ENCODE measurements at places on chromosomes 7 and 10.

GRCh38 chr10:118939211-118940007, 90.1 kb upstream of the NANOS1 start:
- DNase-seq, result no peak

DNA sequence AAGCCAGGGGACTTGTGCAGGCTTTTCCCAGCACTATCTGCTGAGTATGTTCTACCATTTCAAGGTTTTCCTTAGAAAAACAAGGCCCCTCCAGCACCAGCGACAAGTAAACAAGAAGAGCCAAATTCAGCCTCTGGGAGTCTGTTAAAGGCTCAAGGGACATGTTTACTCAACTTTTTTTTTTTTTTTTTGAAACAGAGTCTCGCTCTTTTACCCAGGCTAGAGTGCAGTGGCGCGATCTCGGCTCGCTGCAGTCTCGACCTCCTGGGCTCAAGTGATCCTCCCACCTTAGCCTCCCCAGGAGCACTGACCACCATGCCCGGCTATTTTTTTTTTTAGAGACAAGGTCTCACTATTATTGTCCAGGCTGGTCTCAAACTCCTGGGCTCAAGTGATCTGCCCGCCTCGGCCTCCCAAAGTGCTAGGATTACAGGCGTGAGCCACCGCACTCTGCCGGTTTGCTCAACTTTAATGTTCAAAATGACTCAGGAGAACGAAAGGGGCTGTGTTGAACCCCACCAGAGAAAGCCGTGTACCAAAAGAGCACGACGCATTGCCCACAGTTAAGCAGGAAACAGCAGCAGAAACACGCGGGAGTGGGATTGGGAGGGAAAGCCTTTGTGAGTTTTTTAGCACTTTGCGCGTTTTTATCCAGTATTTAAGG, 772 bp downstream of the PRDX3 start:
- DNase-seq, result no peak

DNA sequence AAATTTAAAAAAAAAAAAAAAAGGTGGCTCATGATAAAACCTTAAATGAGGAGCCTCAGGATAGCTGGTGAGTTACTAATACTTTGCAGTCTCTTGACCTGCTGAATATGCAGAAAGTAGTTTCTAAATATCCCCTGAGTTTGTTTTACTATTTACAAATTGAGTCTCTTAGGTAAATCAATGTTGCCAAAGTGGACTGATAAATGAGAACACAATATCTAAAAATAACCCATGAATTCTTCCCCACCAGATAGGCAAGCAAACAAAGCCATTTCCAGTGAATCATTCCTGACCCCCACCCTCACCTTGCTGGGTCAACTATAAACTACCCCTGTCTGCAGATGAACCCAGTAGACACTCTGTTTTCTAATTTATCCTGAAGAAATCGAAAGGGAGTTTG, 78.9 kb downstream of the GFRA1 start:
- no peak for DNase-seq

- DNase-seq, result no peak
These were observed 70.0 kb downstream of the CRTAC1 start for GRCh38 chr10:97960269-97961056.

- no peak for DNase-seq
These were observed 9.8 kb downstream of the USP6NL start for GRCh38 chr10:11601670-11602069.

GRCh38 chr7:35722054-35722849, 27.3 kb upstream of the HERPUD2 start:
- no peak for DNase-seq

DNA sequence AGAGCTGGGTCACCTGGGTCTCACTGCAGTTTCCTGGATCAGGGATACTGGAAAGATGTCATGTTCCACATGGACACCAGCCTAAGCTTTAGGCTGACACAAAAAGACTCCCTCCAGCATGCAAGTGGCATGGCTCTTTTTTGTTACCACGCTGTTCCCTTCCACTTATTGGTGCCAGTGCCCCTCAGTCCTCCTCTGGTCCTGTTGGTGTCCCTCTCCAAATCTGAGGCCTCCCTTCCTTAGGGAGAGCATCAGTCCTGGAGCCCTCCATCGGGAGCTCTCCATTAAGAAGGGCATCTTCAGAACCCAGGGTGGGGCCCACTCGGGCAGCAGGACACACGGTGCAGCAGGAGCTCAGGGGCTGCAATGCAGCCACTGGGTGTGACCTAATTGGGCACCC, 76.1 kb upstream of the LRRC18 start:
- DNase-seq, result no peak

- DNase-seq, result no peak
These were observed 4.4 kb upstream of the MYL7 start for GRCh38 chr7:44145479-44145968.

DNA sequence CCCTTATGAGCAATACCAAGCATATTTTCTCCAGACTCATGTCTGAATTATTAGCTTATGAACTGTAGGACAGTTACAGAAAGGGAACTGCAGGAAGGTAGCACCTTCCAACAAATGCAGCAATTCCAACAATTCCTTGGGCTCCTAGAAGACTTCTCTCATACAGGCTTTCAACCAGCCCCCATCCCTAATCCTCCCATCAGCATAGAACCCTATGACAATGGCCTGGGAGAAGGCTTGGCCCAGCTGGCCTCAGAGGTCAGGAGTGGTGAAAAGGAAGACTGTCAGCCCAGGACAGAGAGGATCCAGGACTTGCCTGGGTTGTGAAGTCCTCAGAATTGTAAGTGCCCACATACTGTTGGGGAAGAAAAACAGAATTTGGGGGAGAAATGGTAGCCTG, 5.9 kb downstream of the VPS41 start:
- DNase-seq, result no peak

DNA sequence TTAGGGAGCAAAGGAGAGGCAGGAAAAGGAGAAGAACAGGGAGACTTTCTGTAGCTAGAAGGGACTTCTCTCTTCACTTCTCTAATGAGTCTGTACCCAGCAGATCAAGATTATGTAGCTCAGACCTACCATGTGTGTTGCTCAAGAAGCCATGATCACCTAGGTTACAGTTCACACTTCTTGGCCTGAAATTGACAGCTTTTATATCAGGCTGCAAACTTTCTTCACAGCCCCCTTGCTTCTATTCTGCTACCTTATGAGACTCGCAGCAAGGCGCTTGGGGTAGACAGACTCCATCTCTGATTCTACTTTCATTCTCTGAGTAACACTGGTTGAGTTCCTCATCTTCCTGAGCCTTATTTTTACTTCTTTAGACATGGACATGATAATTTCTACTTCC, 19.6 kb upstream of the GIMAP2 start:
- DNase-seq, result no peak

- no peak for DNase-seq
These were observed 4.0 kb upstream of the BORCS7 start for GRCh38 chr10:102850025-102850518.

DNA sequence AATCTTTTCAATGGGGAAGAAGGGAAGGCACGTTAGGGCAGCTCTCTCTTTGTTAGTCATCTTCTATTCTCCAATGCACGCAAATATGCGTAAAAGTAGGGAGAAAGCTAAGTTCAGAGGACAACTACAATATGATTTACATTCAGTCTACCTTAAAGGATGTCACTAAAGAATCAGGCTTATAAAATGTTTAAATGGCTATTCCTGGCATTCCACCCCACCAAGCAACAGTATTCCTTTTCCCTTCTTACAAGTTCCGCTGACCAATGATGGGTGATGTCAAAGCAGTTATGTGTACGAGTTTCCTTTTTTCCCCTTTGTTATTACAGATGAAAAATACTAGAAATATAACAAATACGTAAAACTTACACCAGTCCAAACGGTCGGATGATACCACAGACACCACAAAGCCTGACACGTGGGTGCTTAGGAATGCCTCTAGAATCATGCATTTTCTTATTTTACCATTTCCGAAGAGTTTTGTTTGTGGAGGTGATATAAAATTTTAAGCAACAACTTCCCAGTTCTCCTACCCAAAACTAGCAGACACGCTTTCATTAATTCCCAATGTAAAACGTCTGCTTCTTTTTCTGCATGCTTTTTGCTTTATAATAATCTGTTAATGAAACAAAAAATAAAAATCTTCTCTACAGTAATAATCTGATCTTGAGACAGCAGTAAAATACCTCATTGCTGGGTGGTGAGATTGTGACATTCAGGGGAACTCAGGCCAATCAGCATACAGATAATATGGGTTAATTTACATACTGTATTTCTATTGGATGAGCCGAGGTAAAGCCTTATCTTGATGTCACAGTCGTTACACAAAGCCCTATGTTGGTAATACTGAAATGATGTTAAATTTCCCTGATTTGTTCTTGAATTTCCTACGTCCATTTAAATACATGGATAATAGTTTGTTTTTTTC, 708 bp upstream of the GPR85 start:
- no peak for DNase-seq
